Activated CD8-positive, alpha-beta memory T cell treated with anti-CD3 and anti-CD28 coated beads, Interleukin-2, amount 50 U/mL, for 4 hours (primary cell): ENCODE measurements at places on chromosomes 12 and 14.

- DNase-seq: no peak
Observed at GRCh38 chr12:25942709-25943108, 15.8 kb upstream of the RASSF8 start.

GRCh38 chr14:30058401-30058800 lies 130.8 kb upstream of the PRKD1 start:
- DNase-seq: no peak

DNA sequence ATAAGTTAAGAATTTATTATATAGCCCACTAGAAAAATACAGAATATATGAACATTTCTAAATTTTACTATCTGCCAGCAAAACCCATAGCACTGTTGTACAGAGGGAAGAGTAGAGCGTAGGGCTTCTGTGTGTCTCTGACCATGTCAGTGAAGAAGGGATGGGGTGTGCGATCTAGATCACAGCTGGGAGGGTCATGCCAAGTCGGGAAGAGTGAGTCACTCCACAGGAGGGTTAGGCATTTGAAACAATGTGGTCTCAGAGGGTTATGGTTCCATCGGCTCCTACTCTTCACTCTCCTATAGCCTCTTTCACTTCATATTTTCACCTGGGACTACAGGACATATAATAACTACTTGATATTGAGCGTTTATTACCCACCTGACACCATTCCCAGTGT lies 185.1 kb upstream of the DDHD1 start:
- DNase-seq: no peak

GRCh38 chr12:19003987-19004619 lies 125.4 kb upstream of the PLEKHA5 start:
- no peak for DNase-seq

- DNase-seq: no peak
Observed at GRCh38 chr12:51972422-51972812, 20.9 kb downstream of the ACVR1B start.

GRCh38 chr12:93443576-93443975 lies 1.8 kb upstream of the UBE2N start:
- DNase-seq: no peak

- DNase-seq: no peak
Observed at GRCh38 chr12:121748218-121748570, 35.6 kb downstream of the TMEM120B start.

DNA sequence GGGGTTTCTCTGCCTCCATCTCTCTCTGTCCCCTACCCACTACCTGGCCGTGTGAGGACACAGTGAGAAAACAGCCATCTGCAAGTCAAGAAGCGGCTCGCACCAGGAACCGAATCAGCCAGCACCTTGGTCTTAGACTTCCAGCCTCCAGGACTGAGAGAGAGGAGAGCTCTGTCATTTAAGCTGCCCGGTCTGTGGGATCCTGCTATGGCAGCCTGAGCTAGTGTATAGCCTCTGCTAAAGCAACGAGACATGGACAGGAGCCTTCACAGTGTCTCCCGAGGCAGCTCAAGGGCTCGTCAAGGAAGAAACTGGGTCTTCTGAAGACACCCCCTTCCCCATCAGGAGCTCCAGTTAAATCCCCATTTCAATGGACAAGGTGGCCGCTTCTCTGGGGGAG lies 185.5 kb downstream of the PIWIL1 start:
- DNase-seq: no peak

DNA sequence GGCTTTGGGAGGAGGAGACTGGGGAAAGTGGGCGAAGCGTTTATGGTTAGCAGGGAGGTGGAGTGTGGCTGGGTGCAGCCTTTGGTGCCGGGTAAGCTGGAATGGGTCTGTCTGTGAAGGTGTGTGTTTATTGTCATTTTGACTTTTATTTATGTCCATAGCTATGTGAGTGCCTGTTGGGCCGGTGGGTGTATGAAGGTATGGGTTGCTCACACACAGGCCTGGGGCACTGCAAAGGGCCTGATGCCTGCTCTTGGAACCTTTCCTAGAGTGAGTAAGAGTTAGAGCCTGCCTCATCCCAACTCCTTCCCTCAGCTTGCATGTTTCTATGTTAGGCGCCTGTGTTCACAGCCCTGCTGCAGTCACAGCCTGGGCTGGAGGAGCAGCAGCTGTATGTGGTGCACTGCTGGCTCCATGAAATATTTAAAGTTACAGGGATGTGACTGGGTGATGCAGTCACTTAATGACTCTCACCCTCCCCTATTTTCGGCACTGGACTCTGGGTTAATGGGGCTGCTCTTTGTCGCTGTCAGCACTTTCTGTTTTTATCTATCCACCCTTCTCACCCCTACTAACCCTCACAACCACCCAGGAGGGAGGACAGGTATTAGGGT lies 2.6 kb upstream of the PPP1R1A start:
- no peak for DNase-seq

DNA sequence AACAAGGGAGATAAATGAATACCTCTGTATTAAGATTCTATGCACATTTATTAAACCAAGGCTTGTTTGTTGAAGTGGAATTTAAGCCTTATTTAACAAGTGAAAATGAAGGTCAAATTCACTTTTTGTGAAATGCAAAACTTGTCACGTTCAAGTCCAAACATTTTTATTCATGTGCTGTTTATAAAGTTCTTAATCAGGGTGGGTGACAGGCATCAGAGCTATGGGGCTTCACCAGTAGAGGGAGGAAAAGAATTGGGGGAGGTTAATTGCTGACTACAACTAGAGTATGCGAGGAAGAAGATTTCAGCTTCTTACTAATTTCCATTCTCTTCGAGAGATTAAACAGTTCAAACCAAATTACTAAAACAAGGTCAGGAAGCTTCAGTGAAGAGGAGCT lies 9.7 kb downstream of the MOK start:
- no peak for DNase-seq

- no peak for DNase-seq
Observed at GRCh38 chr14:61178226-61179060, 102.7 kb downstream of the TMEM30B start.

DNA sequence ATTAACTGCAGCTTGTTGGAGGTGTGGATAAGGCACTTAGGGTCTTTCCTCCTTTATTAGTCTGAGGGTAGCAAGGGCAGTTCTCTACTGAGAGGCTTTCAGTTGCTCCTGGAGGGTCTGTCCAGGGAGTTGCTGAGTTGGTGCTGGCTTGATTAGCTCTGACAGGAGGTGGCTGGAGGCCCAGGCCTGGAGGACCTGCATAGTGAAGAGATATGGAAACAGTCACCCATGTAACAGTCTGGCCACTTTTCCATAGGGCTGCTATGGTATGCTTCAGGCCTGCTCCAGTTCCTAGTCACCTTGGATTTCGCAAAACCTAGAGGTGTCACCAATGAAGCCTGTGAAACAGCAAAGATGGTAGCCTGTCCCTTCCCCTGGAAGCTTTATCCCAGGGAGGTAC lies 143.3 kb upstream of the SLC38A2 start:
- no peak for DNase-seq

GRCh38 chr14:51059032-51059431 lies 35.9 kb downstream of the TRIM9 start:
- DNase-seq: no peak

- DNase-seq: no peak
Observed at GRCh38 chr12:5773550-5773949, 171.5 kb downstream of the ANO2 start.

DNA sequence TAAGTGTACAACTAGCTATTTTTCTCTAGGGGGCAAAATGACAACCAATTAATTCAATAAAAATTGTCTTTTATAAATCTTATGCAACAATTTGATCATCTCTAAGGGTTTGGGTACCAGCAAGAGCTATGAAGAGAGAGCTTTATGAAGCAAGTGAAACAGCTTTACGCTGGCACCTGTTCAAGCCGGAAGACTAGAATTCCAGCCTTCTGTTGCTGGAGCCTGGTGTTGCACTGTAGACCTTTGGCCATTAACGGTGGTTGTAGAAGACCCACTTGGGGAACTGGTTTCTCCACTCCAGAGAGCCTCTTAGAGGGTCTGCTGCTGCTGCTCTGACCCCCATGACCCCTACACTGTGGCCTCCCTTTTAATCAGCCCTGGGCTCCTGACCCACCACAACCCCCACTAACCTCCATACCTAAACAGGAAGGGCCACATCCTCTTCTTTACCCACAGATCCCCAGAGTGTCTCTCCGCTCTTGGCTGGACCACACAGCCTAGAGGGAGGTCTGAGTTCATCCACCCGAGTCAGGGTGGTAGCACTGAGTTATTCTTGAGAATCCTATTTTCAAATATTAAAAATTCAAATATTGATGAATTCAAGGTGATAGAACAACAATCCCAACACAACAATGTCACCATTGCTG lies 54.6 kb upstream of the STON2 start:
- no peak for DNase-seq

- DNase-seq: no peak
Observed at GRCh38 chr12:979349-979748, 11.7 kb upstream of the ERC1 start.

DNA sequence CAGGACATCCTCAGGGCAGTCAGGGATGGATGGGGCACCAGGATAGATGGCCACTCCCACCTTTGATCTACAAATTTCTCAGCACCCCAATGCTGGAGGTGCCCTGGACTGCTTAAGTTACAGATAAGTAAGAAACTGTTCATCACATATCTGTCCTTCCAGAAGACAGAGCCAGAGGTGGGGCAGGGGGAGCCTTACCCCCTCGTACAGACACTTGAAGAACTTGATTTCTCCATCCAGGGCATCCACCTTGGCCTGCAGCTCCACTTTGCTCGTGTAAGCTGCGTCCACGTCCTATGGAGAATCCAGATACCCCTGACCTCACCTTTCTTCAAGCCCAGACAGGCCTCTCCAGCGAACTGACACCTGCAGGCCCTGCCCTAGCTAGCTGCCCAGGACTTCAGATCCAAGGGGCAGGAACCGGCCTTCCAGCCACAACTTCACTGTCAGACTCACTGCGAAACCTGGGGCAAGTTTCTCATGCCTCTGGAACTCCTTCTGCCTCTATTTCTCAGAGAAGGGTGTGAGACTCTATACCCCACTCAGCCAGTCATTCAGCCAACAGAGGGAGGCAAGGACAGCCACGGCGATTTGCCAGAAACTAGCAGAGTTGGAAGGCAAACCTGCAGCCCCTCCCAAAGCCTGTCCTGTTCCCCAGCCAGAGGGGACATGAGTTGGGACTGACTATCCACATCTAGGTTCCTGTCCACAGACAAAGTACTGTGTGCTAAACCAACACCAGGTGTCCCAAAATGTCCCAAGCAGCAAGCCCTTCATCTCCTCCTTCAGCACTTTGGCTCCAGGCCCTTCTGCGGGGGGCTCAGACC lies 3.8 kb downstream of the KRT73 start:
- no peak for DNase-seq

- no peak for DNase-seq
Observed at GRCh38 chr12:12941450-12942350, 10.3 kb downstream of the GPRC5D start.

DNA sequence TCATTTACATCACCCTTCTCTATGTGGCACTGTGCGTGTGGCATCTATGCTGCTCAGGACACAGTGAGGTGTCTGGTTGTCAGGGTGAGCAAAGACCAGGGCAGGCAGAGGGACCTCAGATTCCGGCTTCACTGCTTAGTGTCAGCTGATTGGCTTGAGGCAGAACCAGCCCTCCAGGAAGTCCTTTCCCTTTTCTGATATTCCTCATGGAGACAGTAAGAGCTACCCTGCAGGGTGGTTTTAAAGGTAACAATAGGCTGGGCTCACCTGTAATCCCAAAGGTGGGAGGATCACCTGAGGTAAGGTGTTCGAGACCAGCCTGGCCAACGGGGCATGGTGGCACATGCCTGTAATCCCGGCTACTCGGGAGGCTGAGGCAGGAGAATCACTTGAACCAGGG lies 129.3 kb upstream of the AMIGO2 start:
- no peak for DNase-seq

GRCh38 chr12:56158926-56159461 lies 835 bp downstream of the MYL6 start:
- no peak for DNase-seq

GRCh38 chr12:47882781-47883546 lies 21.8 kb downstream of the VDR start:
- no peak for DNase-seq

DNA sequence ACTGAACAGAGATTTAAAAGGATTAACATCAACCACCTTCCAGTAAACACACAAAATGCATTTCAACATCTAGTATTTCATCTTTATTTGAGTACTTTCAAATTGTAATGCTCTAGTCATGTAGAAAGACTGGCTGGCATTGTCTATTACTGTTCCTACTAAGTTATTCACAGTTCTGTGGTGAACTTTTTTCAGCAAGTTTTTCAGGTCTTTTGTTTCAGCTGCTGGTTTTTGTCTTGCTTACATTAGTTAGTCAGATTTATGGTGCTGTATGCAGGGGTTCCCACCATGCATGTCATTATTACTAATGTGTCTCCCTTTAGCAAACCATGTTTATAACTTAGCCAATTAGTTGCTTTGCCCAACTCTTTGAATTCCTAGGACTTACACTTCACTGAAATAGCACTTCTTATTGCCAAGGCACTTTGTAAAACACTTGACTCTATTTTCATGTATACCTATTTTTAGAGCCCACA lies 253.4 kb upstream of the KITLG start:
- DNase-seq: no peak
